Stimulated activated CD4-positive, alpha-beta T cell treated with anti-CD3 and anti-CD28 coated beads, TNF-alpha, amount 100 ng/mL, for 1 hour (primary cell): ENCODE measurements at places on chromosomes 5 and 9.
A peak's percentile ranks its signal among the peaks of the same experiment; 100 is the strongest.

GRCh38 chr5:178121391-178122276 lies 8.3 kb downstream of the N4BP3 start:
- no peak for DNase-seq

DNA sequence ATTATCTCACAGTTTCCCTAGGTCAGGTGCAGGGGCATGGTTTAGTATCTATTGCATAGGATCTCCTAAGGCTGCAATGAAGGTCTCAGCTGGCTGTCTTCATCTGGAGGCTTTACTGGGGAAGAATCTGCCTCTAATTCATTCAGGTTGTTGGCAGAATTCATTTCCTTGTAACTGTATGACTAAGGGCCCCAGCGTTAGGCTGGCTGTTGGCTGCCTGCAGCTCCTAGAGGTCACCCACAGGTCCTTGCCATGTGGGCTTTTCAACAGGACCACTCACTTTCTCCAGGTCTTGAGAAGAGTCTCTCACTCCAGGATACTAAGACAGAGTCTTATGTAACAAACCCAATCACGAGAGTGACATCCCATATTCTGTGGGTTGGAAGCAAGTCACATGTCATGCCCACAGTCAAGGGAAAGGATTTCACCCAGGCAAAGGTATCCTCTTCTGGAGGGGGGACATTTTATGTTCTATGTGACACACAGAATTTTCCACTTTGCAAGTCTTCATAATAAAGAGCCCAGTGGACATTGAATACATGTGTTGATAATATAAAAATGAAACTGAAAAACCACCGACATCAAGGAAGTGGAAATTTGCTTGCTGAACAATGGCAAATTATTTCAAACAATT lies 38.2 kb downstream of the HMHB1 start:
- no peak for DNase-seq

DNA sequence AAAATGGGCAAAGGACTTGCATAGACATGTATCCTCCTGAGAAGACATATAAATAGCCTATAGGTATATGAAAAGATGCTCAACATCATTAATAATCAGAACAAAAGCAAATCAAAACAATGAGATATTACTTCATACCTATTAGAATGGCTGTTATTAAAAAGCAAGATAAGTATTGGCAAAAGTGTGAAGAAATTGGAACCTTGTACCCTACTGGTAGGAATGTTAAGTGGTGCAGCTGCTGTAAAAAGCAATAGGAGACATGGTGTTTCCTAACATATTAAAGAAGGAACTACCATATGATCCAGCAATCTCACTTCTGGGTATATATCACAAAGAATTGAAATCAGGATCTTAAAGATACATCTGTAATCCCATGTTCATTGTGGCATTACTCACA lies 69.8 kb upstream of the PRR16 start:
- no peak for DNase-seq

- DNase-seq = no peak
Measured at GRCh38 chr9:16561121-16561520, 309.3 kb downstream of the BNC2 start.

GRCh38 chr5:151758141-151758429 lies 346 bp downstream of the ATOX1 start:
- no peak for DNase-seq

DNA sequence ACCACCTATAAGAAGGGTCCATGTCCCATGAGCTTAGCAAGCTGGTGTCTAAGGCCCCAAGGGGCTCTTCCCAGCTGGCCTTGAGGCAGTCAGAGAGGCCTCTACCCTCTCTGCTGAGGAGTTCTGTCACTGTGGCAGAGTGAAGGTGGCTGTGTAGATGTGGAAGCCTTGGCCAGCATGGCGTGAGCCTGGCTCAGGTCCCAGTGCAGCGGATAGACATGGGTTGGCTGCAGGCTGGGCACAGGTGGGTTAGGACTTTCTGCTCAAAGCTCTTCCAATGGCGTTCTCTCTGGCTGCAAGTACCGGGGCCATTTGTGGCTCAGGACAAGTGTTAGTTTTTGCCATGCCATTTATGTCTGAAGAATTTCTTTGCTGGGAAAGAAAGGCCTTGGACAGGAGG lies 47.3 kb downstream of the JADE2 start:
- DNase-seq = no peak

DNA sequence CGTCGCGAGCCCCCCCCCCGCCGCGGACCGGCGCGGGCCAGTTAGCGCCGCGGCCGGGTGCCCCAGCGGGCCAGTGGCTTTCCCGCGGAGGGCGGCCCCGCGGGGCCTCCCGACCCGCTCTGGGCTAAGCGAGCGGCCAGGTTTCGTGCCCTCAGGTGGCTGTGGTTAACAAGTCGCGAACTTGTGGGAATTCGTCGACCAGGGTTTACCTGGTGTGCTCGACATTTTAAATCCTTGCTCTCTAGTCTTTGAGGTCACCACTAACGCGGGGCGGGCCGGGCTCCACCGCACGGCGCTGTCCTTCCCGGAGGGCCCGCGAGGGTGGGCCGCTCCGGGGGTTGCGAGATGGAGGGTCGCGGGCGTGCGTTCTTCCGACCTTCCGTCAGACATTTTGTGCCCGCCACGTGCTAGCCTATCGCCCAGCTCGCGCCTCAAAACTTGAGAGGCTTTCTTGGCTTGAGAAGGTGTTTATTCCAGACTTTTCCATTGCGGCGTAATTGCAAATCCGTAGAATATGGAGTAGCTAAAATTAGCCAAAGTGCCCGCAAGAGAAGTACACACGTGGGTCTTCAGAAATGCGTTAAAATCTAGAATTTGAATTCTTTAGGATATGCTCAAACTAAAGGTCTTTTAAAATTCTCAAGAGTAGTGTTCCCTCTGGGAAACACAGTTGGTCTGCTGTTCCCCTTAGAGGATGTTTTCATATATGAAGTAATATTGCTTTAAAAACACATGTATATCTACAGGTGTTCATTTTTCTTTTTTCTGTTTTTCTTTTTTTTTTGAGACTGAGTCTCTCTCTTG lies 2.1 kb downstream of the ANP32B start:
- peak; percentile 35 for DNase-seq

- no peak for DNase-seq
Measured at GRCh38 chr5:75062925-75063531, 10.7 kb upstream of the GCNT4 start.

- no peak for DNase-seq
Measured at GRCh38 chr9:90019626-90020025, 414.8 kb downstream of the GADD45G start.

- no peak for DNase-seq
Measured at GRCh38 chr5:143148771-143149170, 254.7 kb downstream of the NR3C1 start.

DNA sequence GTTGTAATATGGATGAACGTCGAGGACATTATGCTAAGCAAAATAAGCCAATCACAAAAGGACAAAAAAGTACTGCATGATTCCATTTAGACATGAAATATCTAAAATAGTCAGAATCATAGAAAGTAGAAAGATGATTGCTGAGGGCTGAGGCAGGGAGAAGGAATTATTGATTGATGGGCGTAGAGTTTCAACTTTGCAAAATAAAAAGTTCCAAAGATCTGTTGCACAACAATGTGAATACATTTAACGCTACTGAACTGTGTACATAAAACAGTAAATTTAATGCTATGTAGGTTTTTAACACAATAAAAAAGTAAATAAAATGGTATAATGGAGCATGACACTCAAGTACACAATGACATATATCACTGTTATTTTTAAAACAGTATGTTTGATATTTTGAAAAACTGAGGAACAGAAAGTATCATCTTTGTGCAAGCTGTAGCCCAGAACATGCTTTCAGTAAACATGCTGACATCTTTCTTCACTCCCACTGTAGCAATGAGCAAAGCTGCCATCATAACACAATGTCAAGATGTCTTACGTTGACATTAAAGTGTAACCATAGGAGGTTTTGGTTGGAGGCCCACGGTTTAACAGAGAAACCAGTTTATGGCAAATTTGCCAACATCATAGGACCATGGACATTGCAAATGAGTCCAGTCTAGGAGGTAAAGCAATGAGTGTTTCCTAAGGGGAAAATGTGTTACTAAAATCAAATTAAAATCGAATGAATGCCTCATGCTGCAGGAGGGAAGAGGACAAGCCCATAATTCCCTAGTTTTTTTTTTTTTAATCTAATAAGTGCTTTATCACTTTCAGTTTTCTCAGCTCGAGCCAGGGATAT lies 125.8 kb upstream of the SGCD start:
- no peak for DNase-seq

GRCh38 chr9:128005923-128006322 lies 25.1 kb upstream of the EEIG1 start:
- DNase-seq = no peak

GRCh38 chr5:179162351-179163235 lies 102.4 kb downstream of the ZNF354C start:
- no peak for DNase-seq

DNA sequence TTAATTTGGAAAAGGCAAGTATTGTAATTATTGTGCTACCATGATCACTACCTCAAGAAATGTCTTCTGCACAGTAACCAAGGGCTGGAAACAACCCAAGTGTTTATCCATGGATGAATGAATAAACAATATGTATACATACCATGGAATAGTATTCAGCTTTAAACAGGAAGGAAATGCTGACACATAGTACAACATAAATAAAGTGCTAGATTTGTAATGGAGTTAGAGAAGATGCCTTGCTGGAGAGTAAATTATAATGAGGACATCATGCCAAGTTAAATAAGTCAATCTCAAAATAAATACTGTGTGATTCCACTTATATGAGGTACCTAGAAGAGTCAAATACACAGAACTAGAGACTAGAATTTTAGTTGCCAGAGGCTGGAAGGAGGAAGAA lies 160.0 kb downstream of the CCDC192 start:
- no peak for DNase-seq

DNA sequence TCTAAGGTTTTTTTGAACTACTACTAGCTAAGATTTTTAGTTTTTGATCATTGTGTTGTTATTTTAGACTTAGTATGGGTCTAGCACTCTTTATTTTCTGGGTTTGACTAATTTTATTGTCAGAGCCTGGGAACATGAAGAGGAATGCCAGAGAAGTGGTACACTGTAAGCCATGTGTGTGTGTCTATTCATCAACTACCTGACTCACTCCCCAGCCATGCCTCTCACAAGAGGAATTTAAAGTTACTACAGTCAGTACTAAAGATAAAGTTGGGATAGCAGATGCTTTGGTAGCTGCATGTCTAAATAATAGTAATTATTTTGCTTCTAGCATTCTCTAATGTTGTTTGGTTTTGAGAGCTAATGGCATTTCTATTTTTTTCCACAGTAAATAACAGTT lies 264.8 kb downstream of the CSNK1G3 start:
- DNase-seq = no peak

DNA sequence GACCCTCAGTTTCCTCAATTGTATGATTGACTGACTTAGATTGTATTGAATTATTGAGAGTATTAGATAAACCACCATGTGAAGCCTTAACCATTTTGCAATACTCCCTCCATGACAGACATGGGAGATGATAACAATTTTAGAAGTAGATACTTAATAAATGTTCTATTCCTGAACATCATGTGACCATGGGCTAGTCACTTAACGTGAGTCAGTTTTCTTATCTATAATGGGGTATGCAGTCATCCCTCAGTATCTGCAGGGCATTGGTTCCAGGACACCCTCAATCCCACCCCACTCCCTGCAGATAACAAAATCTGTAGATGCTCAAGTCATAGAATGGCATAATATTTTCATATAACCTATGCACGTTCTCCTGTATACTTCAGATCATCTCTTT lies 31.0 kb downstream of the SNX18 start:
- DNase-seq = no peak

DNA sequence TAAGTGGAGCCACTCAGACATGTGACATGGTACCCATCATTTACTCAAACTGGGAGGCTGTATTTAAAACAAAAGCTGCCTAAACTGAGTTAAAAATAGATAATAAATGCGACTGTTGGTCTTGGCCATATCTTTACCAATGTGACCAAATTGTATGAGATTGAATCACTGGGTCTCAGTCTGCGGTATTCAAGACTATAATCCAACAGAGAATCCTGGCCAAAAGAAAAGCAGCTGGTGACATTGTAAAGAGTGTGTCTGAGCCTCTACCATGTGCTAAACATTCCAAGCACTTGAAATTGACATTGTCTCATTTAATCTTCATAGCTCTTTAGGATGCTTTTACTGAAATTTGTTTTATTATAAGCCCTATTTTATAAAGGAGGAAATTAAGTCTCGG lies 282.6 kb downstream of the ZNF608 start:
- DNase-seq = no peak

- DNase-seq = no peak
Measured at GRCh38 chr9:137987244-137988030, 109.9 kb downstream of the CACNA1B start.

DNA sequence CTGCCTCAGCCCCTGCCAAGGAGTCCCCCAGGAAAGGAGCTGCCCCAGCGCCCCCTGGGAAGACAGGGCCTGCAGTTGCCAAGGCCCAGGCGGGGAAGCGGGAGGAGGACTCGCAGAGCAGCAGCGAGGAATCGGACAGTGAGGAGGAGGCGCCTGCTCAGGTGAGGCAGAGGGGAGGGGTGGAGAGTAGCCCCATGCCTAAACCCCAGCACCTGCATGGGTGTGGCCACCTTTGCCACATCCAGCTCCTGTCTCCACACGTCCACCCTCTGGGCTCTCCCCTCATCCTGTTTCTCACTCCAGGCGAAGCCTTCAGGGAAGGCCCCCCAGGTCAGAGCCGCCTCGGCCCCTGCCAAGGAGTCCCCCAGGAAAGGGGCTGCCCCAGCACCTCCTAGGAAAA lies 17.2 kb downstream of the TCOF1 start:
- DNase-seq = no peak

- no peak for DNase-seq
Measured at GRCh38 chr9:93949073-93949693, 6.0 kb downstream of the BARX1 start.

DNA sequence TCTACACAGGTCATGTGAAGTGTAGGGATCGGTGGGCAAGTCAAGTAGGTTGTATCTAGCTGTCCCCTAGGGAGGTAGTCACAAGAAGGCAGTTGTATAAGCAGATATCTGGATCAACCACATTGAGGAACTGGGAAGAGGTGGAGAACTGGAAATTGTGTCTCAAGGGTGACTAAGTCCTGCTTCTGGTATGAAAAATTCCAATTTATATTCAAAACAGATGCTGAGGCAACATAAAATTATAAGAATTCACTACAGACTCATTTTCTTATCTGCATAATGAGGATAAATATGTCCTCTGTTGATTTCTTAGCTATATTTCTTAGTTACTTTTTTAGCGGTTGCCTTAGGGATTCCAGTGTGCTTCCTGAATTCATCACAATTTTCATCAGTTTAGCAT lies 46.8 kb downstream of the GALNT12 start:
- no peak for DNase-seq
